ENCODE measurements at places on chromosomes 16 and 17. TPM values are rescaled to one million over a fixed set of nuclear protein-coding genes. Genes with fewer than 3 reads are reported as not detected.
A peak's percentile ranks its signal among the peaks of the same experiment; 100 is the strongest.

The MYH8 gene
- not detected for total RNA-seq

The CCL8 gene
- not detected for total RNA-seq

The ODAD4 gene
- total RNA-seq, result 0.83 TPM

The CD7 gene
- not detected for total RNA-seq

The NUPR1 gene
- 160 TPM for total RNA-seq

DNA sequence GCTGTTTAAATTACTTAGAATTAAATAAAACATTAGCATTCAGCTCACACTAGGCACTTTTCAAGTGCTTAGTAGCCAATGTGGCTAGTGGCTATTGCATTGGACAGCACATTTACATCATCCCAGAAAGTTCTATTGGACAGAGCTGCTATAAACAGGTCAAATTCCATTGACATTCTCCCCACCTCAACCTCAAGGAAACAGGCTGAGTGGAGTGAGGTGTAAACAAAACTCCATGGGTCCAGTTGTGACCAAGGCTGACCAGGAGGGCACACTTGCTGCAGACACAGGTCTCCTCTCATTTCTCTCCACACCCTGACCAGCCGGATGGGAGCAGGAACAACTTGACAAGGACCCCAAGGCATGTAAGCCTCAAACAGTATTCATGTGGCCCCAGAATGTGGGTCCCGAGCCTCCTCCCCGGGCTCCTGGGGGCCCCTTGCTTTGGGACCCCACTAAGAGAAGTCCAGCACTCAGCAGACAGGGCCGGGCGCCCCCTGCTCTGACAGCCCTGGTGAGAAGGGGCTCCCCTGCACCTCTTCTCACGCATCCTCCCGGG, 488 bp downstream of the C17orf113 start:
- DNase-seq, result no peak

DNA sequence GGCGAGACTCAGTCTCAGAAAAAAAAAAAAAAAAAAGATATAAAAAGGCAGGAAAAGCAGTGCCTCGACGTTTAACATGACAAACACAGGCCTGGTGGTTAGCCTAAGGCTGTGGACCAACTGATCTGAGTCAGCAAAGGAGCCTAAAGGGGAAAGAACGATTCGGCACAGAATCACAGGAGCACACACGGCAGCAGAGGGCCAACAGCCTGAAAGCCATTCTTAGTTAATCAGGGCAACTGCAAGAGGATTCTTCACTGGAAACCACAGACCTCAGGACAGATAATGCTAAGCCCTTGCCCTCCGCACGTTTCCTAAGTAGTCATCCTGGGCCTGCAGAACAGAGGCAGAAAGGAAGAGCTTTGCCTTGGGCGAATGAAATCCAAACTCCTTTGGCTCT, 14.7 kb downstream of the TMEM11 start:
- no peak for DNase-seq

DNA sequence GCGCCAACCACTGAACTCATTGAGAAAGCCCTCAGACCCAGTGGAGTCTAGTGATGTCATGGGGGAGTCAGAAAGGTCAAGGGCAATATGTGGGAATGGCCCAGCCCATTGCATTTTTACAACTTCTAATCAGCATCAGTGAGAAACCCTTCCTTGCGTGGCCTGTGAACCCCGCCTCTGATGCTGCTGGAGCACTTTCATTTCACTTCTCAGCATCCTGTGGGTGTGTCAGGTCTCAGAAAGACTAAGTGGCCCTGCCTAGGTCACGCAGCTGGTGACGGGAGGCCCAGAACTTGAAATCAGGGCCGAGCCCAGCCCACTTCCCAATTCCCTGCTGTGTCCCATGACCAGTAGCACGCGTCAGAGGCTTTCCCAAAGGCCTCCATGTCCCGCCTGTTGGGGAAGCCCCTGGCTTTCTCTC, 6.1 kb downstream of the DNAI2 start:
- no peak for DNase-seq

- DNase-seq, result peak; percentile 99
These were observed 82.6 kb downstream of the CDK5R1 start for GRCh38 chr17:32569171-32570080.

GRCh38 chr17:57685499-57686132, 59.5 kb downstream of the CCDC182 start:
- no peak for DNase-seq

GRCh38 chr16:79097771-79098170, 502.8 kb downstream of the MAF start:
- no peak for DNase-seq

DNA sequence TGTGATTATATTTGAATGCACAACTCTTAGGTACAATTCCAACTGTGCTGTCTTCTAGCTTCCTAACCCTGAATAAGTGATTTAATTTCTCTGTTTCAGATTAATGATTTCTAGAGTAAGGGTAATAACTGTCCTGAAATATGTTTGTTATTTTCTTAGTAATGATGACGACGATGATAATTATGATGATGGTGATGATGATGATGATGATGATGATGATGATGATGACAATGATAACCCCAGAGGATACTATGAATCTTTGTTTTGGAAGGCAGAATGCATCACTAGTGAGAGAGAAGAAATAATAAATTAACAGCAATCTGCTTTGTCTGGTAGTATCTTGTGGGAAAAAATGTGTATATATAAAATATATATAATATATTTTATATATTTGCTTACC, 317.1 kb upstream of the CDH8 start:
- no peak for DNase-seq

DNA sequence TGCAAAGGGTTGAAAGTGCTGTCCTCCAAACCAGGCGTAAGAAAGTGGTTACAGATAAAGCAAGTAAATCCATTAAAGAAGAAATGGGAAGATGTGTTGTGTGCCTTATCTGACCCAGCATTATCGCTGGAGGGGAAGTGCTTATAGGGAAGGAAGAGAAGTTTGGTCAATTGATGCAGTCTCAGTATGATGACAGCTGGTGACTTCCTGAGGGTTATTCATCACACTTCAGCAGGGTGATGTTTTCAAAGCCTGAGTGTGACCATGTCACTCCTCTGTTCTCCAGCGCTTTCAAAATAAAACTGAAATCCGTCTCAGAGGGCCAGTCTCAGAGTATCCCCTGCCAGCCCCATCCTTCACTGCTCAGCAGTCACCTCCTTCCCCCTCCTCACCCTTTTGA, 505.4 kb upstream of the RBFOX1 start:
- DNase-seq, result no peak

DNA sequence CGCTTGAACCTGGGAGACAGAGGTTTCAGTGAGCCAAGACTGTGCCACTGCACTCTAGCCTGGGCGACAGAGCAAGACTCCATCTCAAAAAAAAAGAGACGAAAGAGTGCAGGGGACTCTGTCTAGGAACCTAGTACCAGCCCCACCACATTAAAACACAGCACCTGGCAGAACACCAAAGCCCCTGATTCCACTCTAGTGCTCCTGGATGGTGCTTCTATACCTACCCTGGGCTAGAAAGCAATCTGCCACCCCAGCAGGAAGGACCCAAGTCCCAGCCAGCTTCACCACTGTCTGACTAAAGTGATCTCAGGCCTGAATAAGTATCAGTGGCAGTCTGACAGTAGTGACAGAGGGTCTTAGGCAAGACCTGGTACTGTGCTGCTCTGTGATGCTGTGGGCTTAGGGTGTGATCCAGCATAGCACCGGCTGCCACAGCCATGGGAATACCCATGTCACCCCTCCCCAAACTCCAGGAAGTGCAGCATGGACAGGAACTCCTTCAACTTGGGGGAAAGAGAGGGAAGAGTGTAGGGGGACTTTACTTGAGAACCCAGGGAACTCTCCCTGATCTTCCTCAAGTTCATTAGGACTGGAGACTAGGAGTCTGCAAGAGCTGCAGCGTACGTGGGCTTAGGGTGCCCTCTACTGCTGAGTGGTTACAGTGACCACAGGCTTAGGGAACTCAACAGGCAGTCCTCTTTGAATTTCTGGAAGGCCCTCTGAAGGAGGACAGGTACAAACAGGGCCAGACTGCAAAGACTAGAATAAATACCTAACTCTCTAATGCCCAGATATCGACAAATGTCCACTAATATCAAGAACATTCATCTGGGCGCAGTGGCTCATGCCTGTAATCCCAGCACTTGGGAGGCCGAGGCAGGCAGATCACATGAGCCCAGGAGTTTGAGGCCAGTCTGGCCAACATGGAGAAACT, 30.0 kb upstream of the RNF43 start:
- peak; percentile 68 for DNase-seq

- DNase-seq, result peak; percentile 35
These were observed 5.8 kb downstream of the DNAAF1 start for GRCh38 chr16:84150926-84151325.

- no peak for DNase-seq
These were observed 9.8 kb upstream of the MED11 start for GRCh38 chr17:4721203-4722135.

DNA sequence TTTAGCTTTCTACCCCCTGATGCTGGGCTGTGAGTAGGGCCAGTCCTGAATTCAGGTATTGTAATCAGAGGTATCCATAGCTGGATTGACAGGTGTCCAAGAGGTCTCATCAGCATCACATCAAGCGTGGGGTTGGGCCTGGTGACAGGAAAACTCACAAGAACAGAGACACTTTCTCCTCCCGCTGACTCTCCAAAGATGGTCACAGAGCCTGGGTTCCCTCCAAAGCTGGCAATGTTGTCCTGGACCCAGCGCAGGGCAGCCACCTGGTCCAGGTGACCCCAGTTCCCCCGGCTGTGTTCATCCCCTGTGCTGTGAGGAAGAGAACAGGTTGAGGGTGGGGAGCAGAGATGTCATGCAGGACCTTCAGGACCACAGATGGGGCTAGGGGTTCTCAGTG, 11.7 kb downstream of the CES1 start:
- DNase-seq, result no peak

DNA sequence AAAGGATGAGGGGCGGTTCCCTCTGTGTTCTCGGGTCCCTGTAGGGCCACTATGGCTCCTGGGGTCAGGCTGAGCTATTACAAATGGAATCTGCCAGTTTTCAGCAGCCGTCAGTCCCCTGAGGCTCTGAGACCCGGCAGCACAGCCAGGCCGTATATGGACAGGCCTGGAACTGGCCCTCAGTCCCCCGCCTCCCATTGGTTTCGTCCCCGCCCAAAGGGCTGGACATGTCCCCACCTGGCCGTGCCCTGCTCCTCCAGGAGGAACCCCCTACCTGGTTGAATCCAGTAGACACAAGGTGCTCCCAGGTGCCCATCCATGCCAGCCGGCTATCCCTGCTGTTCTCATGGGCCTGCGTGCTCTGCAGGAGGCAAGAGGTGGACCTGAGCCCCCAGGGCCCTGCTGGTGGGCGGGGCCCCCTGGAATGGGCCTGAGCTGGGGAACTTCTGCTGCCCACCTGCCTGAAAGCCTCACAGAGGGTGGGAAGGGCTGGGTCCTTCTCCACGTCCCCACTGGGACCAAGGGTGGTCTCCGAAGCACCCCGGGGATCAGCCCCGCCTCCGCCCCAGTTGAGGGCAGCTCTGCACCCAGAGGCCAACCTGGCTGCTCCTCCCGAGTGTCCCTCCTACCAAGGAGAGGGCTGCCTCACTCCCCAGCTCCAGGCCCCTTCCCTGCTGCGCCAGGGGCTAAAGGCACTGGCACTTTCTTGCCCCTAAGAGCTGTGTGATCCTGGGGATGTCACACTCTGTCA, 16.8 kb downstream of the VASN start:
- no peak for DNase-seq

DNA sequence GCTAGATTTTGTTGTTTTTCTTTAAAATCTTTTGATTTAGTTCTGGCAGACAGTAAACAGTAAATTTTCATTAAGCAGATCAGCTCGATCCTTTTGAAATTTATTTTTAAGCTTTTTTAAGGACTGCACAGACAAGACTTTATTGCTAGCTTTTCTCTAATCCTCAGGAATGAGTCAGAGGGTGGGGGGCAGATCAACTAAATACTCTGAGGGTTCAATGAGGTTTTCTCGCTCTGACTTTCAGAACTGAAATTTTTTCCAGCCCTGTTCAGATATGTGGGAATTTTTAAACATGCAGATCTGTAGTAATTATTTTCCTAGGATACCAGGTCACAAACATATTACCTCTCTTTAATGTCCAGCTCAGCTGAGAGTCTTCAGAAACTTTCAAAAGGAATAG, 977.2 kb downstream of the CDH11 start:
- DNase-seq, result no peak

DNA sequence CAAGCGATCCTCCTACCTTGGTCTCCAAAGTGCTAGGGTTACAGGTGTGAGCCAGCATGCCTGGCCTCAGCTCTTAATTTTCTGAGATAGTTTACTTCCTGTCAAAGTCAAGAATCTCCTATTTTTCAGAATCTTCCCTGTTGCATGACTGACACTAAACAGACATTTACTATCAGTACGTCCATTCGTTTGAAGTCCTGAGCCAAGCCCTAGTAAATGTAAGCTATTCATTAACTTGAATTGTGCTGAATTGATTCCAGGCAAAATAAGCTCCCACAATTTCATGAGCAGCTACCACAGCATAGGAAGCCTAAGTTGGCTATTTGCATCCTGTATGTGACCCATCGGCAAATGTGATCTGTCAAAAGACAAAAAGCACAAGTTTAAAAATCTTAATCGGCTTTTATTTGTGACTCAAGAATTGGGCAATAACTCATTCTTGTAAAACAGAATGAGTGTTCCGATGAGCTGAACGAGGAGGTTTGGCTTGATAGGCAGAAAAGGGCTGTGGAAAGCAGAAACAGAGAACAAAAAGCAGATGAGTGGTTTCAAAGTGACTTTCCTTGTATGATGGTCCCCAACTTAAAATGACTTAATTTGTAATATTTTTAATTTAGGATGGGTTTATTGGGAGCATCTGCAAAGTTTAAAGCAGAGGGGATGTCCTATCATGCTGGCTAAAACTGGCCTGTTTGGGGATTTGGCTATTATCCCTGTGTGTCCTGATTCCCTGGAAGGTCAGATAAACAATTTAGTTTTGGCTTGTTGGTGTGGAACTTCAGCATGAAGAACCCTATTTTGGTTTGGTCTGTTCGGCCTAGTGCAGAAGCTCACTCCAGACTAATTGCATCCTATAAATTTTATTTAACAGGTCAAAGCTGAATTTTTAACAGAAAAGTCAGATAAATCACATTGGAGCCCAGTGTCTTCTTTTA, 14.2 kb downstream of the RNF112 start:
- DNase-seq, result no peak

DNA sequence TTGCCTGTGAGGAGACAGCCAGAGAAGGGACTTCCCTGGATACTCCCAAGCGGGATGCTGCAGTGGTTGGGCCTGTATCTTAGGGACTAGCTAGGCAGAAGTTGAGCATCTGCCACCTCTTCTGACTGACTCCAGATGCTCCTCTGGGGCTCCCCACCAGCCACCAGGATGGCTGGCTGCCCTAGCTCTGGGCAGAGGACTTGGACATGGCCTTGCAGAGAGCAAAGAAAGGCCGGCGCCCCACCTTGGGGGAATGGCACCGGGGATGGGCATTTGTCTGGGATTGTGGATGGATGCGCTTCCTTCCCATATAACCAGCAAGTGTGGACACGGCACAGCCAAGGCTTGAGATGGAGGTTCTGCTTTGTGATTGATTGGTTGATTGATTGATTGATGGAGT, 69.0 kb downstream of the OR1D5 start:
- no peak for DNase-seq

GRCh38 chr16:14560523-14560922, 69.5 kb downstream of the PARN start:
- DNase-seq, result no peak

- DNase-seq, result peak; percentile 74
These were observed 45.4 kb downstream of the STH start for GRCh38 chr17:46044286-46044928.

Data from mammary epithelial cell (primary cell).